ENCODE measurements at places on chromosomes 5 and 9. TPM values are rescaled to one million over a fixed set of nuclear protein-coding genes. Genes with fewer than 3 reads are reported as not detected.
A peak's percentile ranks its signal among the peaks of the same experiment; 100 is the strongest.

The THBS4 gene
- 1.2 TPM for total RNA-seq

DNA sequence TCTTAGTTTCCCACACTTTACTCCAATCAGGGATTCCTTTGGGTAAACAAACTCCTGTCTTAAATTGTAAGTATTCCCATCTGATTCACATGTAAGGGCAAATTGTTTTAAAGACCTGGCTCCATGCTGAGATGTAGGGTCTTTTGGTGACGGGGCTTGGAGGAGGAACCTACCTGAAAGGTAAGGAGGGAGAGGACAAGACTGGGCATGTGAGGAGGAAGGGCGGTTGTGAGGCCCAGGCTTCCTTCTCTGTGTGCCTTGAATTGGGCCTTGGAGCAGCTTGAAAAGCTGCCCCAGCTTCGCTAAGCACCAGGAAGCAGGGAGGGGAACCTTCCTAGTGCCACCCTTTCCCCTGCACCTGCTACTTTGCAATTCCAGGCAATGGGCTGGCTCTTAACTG lies 86.8 kb downstream of the C9orf152 start:
- DNase-seq = no peak

GRCh38 chr9:70576116-70576515 lies 161.7 kb upstream of the KLF9 start:
- DNase-seq = no peak

GRCh38 chr9:121450241-121450640 lies 49.4 kb downstream of the GGTA1 start:
- peak; percentile 55 for DNase-seq

DNA sequence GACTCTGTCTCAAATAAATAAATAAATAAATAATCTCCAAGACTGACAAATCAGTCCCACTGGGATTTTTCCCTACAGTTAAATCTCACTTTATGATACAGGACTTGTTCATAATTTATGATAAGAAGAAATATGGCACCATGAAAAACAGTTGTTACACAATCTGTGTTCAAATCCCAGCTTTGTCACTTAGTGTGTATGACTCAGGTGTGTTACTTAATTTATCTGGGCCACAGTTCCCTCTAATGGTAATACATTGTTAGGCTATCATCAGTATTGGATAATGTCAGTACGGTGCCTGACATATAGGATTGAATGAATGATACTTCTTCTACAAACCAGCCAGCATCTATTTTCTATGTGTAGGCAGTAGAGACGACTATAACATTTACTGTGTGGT lies 23.1 kb downstream of the SLC36A3 start:
- no peak for DNase-seq

DNA sequence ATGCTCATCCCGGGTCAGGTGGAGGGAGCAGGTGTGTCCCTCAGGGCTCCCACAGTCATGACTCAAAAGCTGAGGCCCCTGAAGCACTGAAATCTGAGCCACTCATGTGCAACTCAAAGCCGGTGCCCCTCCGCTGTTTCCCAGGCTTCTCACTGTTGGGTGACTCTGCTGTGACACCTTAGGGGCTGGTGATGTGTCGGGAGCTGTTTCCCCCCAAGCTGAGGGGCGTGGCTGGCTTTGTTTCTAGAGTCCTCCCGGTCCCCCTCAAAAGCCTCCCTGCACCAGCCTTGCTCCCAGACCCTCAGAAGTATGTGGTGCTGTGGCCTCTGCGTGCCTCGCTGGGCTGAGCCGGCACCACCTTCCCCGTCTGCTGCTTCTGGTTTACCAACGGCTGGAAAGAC lies 39.7 kb downstream of the PLPP7 start:
- no peak for DNase-seq

GRCh38 chr5:95392593-95393182 lies 1.5 kb downstream of the FAM81B start:
- DNase-seq = peak; percentile 29

The MEIKIN gene
- total RNA-seq = not detected

- DNase-seq = peak; percentile 61
These were observed 333.2 kb upstream of the RFX3 start for GRCh38 chr9:3858961-3859360.

GRCh38 chr9:80144406-80144805 lies 572.6 kb downstream of the TLE4 start:
- DNase-seq = no peak

The KIF12 gene
- total RNA-seq = 0.07 TPM

DNA sequence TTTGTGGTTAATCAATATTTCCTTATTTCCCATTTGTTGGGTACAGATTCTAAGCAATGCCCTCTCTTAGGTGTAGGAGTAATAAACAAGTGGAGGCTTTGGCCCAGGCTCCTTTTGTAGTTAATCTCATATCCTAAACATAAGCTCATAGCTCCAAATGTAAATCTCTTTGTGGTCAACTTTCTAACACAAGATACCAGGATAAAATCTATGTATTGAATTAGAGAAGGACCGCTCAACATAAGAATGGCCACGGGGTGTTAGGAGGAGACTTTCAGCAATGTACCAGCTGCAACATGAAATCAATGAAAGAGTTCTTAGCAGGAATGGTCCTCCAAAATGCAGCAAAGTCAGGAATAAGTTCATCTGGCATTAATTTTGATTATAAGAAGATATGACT lies 334.5 kb upstream of the ITGA1 start:
- no peak for DNase-seq

DNA sequence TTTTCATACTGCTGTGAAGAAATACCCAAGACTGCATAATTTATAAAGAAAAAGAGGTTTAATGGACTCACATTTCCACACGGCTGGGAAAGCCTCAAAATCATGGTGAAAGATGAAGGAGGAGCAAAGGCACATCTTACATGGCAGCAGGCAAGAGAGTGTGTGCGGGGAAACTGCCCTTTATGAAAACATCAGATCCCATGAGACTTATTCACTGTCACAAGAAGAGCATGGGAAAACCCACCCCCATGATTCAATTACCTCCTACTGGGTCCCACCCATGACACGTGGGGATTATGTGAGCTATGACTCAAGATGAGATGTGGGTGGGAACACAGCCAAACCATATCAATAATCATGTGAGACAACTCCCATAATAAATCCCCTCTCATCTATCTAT lies 8.7 kb downstream of the TTC39B start:
- DNase-seq = no peak

GRCh38 chr5:35129276-35129675 lies 81.5 kb upstream of the AGXT2 start:
- peak; percentile 89 for DNase-seq

The ADGRD2 gene
- not detected for total RNA-seq

The YIPF5 gene
- total RNA-seq = 68.3 TPM

- DNase-seq = no peak
These were observed 47.3 kb upstream of the PHYKPL start for GRCh38 chr5:178279723-178280438.

- DNase-seq = no peak
These were observed 83.8 kb upstream of the FREM1 start for GRCh38 chr9:14993901-14994554.
